ENCODE measurements at places on chromosomes 1 and 21. TPM values are rescaled to one million over a fixed set of nuclear protein-coding genes. Genes with fewer than 3 reads are reported as not detected.

Gene FAM163A
- total RNA-seq: not detected

Gene CCDC27
- not detected for total RNA-seq

Gene LRRC38
- total RNA-seq: not detected

Gene ZMYND12
- total RNA-seq: 0.26 TPM

Gene NEXN
- total RNA-seq: 0.51 TPM

Measured in bronchial epithelial cell (primary cell).